AG10803 (cell line): ENCODE measurements at places on chromosomes 2 and 18.

- no peak for DNase-seq
These were observed 25.0 kb downstream of the SH3YL1 start for GRCh38 chr2:238869-239268.

DNA sequence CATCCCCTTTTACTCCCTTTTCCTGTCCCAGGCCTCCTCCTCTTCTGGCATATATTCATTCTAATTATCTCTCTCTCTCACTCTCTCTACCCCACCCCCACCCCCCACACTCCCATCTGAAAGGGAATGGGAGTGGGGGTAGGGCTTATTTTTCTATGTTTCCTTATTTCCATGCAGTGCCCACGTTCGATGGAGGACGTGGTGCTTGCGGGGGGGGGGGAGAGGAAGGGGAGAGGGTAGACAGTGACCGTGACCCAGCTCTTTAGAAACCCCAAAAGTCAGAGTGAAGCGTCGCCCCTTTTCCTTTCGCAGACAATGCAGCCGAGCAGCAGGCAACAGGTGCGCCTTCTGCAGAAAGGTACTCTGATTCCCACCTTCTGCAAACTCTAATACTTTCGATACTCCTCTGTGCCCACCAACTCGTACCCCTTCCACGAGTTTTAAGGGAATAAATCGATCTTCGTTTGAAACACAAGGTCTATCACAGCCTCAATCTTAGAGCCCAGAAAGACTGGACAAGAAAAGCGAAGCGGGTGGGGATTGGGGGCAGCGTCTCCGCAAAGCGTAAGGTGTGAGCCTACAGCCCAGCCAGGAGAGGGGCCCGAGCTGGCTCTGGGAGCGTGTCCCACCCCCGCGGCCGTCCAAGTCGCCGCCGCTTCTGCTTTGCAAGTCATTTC, 891 bp upstream of the NR4A2 start:
- no peak for DNase-seq

DNA sequence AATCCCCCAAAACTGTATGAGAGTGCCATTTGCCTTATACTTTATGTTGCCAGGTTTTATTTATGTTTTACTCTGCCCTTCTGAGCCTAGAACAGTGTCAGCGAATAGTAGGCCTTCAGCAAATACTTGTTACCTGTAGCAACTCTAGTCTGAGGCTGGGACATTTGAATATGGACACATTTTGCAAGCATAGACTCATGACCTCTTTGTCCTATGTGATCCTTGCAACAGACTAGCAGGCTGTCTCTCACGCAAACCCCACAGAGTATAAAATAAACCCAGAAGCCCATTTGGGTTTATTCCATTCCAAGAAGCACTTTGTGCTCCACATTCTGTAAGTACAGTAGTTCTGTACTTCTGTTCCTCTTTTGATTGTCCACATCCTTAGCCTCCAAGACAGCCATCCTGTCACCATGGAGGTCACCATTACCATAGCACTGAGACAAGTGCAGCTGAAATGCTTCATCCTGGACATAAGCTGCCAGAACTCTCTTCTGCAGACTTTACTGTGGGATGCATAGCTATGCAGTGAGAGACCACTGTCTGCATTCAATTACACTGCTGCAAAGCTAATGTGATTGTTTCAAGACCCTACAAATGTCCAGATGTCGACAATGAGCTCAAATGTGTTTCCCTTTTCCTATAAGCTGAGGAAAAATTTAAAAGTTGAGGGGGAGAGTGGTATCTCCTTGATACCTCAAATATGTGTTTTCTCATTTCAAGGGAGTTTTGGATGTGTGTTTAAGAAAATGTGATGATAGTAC, 425.7 kb downstream of the PID1 start:
- DNase-seq = no peak

- no peak for DNase-seq
These were observed 643.1 kb downstream of the CNTNAP5 start for GRCh38 chr2:124668161-124668560.

DNA sequence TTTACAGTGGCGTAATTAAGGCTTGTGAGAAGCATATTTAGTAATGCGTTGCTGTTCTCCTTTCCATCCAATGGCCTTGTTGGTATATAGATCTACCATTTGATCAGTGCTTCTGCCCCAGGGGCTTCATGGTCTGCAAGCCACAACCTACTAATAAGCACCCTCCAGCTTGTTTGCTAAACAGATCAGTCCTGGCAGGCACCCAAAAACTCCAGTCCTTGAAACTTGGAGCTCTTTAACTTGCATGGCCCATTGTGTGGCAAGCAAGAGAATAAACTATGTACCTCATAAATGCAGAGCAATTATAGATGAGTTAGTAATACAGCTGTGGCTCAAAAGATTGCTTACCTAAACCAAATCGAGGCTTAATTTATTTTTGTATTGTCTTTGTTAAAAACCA, 158.5 kb downstream of the FTCDNL1 start:
- DNase-seq = no peak

DNA sequence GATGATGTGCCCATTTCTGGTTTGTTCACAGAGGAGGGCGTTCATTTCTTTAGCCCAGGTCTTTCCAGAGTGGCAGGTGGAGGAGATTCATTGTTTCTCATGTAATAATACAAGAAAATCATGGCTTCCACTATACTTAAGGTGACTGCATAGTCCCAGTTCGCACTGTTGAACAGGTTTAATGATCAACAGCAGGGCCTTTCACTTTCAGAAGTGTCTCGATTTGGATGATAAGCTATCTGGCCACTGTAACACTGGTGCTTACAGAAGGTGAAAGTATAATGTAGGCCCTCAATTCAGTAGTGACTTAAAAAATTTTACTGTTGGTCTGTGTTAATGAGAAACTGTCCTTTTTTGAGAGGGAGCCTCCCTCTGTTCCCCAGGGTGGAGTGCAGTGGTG, 1.4 kb downstream of the RMC1 start:
- DNase-seq = no peak

- DNase-seq = no peak
These were observed 139.9 kb upstream of the CXCR4 start for GRCh38 chr2:136257893-136258292.

DNA sequence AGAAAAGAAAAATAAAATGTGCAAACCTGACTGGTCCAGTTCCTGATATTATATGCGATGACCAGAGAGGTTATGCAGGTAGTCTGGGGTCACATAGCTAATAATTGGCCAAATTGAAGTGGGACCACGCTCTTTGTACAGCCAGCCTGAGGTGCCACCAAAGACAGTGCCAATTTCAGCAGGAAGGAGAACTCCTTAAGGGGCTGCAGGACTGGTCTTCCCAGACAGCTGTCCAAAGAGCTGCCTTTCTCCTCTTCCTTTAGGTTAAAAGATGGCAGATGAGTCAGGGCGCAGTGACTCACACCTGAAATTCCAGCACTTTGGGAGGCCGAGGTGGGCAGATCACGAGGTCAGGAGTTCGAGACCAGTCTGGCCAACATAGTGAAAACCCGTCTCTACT, 95.5 kb downstream of the ACKR3 start:
- DNase-seq = no peak

GRCh38 chr2:118321432-118322105, 233.3 kb downstream of the INSIG2 start:
- DNase-seq = no peak

GRCh38 chr18:2217356-2217755, 353.9 kb downstream of the METTL4 start:
- DNase-seq = no peak

DNA sequence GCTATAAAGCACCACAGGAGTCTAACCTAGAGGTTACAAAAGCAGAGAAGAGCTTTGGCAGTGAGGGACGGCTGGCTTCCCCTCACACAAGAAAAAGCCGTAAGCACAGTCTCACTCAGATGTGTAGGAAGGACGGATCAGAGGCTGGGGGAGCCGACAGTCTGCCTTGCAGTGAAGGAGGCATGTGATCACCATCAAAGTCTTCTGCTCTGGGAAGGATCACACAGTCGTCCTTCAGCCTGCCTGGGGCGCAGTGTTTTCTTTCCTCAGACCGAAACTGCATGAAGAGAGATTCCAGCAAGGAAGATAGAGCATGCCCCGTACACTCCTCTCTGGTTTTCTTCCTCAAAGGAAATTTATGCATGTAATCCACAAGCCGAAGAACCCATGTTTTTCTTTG, 24.1 kb downstream of the GATA6 start:
- DNase-seq = no peak

GRCh38 chr2:176484838-176485237, 215.6 kb downstream of the MTX2 start:
- DNase-seq = peak; percentile 89

DNA sequence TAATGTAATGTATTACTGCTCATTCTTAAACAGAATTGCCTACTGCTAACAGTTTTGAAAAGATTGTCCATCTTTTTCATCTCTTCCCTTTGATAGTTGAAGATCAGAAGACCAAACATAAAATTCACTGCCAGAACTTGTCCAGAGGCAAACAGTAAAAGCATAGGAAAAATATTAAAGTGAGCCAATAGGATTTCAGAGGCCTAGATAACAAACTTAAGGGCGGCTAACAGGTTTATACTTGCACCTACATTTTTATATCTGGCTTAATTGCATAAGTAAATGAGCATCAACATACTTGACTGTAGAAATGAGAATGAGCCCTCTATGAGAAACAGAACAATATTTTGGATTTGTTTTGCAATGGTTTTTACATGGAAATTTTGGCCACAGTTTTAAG, 30.3 kb downstream of the ZC3H15 start:
- DNase-seq = no peak

GRCh38 chr2:122506620-122507019, 751.2 kb downstream of the TSN start:
- DNase-seq = no peak

DNA sequence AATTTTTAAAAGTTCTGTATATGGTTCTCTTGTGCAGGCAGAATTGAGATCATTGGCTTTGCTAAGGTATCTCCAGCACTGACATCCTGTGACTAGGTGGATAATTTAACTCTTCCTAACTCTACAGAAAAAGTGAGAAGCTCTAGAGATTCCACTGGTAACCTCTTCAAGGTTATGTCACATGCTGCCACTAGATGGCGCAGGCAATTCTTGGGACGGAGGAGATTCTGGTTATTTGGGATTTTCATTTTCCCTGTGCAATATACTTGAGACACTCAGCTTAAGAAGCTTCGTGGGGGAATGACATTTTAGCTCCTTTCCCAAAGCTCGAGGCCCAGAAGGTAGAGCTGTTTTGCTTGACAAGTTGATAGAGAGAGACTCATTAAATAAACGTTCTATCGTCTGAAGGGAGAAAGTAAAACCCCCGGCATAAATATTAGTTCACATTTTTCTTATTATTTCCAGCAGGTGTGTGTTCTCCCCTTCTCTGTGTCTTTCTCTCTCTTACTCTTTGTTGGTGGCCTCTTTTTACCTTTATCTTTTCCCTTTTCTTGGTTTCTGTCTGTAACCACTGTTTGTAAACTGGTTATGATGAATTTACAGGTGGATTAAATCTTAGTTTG, 26.6 kb upstream of the LANCL1 start:
- DNase-seq = peak; percentile 53

DNA sequence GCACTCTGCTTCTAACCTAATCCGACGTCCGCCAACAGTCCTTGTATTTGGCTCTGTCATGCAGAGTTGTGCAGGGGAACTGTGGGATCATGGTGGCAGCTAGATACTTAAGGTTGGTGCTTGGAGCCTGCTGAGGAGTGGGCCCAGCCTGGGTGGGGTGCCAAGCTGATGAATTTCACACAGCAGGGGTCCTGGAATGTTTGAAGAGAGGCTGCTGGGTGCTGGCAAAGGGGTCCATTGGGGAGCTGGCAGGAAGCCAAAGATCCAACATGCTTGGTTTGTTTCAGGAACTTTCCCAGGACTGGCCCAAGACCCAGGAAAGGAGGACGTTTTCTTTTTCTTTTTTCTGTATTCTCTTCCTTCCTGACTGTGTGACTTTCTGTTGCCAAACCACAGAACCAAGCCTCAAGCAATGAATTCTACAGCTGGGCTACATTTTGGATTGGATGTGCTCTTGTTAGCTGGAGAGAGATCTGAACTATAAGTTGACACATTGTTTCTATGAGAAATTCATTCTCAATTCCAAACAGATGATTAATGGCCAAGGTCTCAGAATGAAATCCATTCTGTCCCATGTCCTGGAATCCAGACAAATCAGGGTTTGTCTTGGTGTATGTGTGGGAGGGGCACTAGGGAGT, 49.9 kb downstream of the DHRS9 start:
- no peak for DNase-seq

GRCh38 chr18:79501006-79501405, 105.3 kb downstream of the NFATC1 start:
- DNase-seq = no peak

- no peak for DNase-seq
These were observed 126.8 kb upstream of the UNC80 start for GRCh38 chr2:209644842-209645241.

- DNase-seq = peak; percentile 55
These were observed 61.4 kb downstream of the CPS1 start for GRCh38 chr2:210617732-210618330.

DNA sequence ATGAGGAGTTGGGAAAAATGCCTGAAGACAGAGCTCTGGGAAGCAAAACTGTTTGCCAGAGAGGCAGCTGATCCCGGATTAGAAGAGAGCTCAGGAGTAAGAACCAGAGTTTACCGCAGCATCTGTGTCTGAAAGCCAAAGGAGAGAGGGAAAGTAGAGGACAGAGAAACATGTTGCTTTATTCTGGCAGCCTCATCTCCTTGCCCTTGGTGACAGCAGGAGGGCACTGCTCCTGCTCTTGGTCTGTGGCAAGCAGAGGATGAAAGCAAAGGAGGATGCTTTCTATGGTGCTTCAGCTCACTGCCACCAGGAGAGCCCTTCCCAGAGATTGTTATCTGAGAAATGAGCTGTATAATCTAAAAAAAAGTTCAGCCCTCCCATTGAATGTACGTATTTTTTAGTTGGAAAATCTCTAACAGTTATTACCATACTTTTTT, 7.7 kb downstream of the SLC1A4 start:
- DNase-seq = no peak

GRCh38 chr2:20621366-20622295, 29.3 kb downstream of the HS1BP3 start:
- no peak for DNase-seq

GRCh38 chr2:105926960-105927678, 182.4 kb downstream of the NCK2 start:
- no peak for DNase-seq
